ENCODE measurements at places on chromosomes 11 and 22.

GRCh38 chr11:129625930-129626329 is 189.7 kb upstream of the TMEM45B start:
- no peak for DNase-seq

GRCh38 chr11:108069947-108070346 is 51.4 kb upstream of the ACAT1 start:
- DNase-seq = no peak

DNA sequence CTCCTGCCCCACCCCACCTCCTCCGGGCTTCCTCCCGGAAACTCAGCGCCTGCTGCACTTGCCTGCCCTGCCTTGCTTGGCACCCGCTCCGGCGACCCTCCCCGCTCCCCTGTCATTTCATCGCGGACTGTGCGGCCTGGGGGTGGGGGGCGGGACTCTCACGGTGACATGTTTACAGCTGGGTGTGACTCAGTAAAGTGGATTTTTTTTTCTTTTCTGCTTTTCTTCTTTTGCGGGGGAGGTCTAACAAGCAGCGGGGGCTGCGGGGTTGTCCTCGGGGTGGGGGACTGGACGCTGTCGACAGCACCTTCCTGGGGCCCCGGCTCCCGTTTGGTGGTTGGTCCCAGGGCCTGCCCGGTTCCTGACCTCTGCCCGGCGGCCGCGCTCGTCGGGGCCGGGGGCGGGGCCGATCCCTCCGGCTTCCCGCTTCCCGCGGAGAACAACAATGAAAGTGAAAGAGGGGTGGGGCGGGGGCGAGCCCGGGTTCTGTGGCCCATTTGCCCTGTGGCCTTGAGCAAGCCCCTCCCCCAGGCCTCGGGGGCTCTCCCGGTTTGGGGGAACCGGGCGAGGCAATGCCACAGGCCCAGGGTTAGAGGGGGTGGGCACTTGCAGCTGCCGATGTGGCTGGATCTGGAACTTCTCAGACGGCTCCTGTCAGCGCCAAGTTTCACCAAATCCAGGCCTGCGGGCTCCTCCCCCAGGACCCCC is 975 bp upstream of the MDK start:
- DNase-seq = no peak

DNA sequence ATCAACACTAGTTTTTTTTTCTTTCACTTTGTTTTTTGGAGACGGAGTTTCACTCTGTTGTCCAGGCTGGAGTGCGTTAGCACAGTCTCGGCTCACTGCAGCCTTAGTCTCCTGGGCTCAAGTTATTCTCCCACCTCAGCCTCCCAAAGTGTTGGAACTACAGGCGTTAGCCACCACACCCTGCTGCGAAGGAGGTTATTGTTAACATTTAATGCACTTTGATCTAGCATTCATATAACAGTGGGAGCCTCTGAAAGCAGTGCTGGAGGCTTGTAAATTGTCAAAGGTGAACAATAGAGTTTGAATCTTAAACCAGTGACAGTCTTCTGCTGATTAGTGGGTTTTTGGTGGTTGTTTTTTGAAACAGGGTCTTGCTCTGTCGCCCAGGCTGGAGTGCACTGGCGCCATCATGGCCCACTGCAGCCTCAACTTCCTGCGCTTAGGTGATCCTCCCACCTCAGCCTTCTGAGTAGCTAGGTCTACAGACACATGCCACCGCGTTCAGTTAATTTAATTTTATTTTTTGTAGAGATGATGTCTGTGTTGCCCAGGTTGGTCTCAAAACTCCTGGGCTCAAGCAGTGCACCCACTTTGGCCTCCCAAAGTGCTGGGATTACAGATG is 96.9 kb upstream of the HORMAD2 start:
- DNase-seq = no peak
